ENCODE measurements at places on chromosomes 4 and X.

DNA sequence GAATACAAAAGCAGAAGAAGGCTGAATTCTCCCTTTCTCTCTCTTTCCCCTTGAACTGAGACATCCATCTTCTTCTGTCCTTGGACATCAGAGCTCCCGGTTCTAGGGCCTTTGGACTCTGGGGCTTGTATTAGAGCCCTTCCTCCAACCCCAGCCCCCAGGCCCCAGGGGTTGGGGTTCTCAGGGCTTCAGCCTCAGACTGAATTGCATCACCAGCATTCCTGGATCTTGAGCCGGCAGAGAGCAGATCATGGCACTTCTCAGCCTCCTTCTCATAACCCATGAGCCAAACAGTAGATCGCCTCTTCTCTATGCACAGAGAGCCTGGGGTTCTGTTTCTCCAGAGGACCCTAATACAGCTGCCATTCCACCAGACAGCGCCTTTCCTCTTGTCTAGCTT, 25.3 kb upstream of the CLDN24 start:
- DNase-seq = no peak

DNA sequence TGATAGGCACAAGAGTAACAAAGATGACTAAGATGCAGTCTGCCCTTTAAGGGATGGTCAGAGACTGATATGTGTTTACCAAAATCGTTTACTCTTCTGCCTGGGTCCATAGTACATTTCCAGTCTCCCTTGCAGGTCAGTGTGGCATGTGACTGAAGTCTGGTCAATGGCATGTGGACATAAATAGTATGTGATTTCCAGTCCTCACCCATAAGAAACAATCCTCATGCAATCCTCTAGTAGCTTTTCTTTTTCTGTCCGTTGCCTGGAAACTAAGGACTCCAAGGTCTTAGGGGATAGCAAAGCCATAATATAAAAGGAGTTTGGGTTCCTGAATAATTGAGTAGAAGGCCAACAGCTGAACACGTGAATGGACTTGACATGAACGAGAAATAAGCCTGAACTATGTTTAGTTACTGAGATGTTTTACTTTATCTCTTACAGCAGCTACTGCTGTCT, 1.1 kb downstream of the SLC9B2 start:
- DNase-seq = no peak

- DNase-seq = no peak
Observed at GRCh38 chrX:131262200-131262599, 26.9 kb downstream of the IGSF1 start.

DNA sequence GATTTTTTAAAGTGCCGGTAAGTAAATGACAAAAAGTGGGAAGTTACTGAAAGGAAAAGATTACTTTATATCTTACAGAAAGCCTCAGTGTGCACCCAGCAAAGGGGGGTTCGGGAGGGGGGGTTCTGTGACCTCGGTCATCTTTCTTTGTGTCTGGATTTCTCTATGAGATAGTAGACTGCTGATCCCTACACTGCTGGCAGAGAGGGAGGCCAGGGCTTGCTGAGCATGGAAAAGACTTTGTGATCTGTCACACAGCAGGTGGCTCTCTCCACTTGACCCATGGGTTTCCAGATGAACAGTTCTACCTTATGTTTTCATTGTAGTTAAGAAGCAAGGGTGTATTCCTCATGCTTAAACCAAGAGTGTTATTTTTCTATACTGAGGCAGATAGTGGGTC, 475.6 kb downstream of the PCDH10 start:
- DNase-seq = no peak

DNA sequence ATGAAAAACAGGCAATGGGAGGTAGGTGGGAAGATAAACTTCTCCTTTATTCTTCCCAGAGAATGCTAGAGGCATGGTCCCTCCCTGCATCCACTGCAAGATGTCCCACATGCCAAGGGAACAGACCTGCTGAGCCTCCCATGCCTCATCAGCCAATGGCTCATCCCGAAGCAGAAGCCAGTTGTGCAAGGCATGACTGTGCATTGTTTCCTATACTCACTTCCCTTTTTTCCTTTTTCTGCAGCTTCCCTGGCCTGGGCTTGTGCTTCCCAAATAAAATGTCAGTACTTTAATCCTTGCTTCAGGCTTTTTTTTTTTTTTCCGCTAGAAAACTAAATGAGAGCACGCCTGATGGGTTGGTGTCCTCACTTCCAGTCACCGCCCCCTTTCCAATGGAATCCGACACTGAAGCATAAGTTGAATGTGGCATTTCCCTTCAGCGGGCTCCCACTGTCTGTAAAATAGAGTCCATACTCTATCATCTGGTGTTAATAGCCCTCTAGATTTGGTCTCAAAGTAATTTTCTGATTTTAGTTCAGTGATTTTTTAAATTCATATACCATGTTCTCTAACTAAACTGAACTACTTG, 239.0 kb upstream of the JADE1 start:
- DNase-seq = no peak

DNA sequence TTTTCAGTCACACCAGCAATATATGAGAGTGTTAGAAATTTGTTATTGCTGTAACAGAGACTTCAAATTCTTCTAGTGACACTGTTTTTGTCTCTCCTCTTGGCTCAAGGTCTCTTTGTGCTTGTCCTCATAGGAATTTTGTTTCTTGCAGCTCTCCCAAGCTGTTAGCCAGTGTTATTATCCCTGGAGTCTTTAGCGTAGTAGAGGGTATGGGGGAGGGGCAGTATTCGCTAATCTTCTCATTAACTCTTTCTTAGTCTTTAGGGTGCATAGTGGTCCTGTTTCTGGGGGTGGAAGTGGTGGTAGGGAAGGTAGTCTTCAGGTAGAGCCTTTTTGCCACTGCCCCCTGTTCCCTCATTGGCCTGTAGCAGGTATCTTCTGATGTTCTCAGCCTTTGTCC, 79.4 kb downstream of the JADE3 start:
- DNase-seq = no peak

- DNase-seq = no peak
Observed at GRCh38 chr4:11741190-11741652, 312.5 kb upstream of the HS3ST1 start.

DNA sequence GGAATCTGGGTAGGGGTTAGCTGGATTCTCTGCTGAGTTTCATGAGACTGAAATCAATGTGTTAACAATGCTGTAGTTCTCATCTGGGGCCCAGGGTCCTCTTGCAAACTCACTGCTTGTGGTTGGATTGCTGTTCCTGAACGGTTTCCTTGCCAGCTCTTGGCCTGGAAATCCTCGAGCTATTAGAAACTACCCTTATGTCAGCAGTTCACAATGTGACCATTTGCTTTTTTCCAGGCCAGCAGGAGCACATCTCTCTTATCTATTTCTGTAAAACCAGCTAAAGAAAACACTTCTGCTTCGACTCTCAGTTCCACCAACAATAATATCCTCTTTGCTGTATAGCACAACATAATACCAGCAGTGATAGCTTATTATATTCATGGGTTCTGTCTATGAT, 140.1 kb upstream of the TRAM1L1 start:
- no peak for DNase-seq

- DNase-seq = no peak
Observed at GRCh38 chr4:36747277-36748129, 466.1 kb downstream of the DTHD1 start.

DNA sequence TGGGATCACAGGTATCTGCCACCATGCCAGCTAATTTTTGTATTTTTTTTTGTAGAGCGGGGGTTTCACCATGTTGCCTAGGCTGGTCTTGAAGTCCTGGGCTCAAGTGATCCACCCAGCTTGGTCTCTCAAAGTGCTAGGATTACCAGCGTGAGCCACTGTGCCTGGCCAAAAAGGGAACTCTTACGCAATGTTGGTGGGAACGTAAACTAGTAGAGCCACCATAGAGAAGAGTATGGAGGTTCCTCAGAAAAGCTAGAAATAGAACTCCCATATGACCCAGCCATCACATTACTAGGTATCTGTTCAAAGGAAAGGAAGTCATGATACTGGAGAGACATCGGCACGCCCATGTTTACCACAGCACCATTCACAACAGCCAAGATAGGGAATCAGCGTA, 85.9 kb downstream of the PRKX start:
- no peak for DNase-seq
